ENCODE measurements at places on chromosomes 5 and 9.
A peak's percentile ranks its signal among the peaks of the same experiment; 100 is the strongest.

DNA sequence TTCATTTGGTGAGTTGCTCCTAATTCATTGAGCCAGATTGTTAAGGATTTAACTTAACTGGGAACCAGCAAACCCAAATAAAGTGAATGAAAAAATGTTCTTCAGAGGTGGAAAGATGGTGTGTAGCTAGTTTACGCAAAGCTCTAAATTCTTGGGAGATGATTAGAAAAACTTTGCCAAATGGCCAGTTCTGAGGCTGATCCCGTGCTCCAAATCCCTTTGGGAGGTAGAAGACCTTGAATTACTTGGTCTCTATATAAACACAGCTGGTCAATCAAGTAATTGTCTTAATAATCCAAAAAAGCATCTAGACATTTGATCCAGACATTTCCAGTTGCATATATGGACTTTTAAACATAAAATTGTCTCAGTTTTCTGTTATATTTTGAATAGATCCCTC lies 11.4 kb downstream of the ACTL7B start:
- no peak for DNase-seq

DNA sequence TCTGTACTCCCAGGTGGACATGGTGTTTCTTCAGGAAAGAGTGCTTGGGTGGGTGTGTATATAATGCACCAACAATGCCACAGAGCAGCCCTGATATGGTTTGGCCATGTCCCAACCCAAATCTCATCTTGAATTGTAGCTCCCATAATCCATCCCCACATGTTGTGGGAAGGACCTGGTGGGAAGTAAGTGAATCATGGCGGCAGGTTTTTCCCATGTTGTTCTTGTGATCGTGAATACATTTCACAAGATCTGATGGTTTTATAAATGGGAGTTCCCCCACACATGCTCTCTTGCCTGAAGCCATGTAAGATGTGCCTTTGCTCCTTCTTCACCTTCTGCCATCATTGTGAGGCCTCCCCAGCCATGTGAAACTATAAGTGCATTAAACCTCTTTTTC lies 158.5 kb downstream of the NR3C1 start:
- no peak for DNase-seq

DNA sequence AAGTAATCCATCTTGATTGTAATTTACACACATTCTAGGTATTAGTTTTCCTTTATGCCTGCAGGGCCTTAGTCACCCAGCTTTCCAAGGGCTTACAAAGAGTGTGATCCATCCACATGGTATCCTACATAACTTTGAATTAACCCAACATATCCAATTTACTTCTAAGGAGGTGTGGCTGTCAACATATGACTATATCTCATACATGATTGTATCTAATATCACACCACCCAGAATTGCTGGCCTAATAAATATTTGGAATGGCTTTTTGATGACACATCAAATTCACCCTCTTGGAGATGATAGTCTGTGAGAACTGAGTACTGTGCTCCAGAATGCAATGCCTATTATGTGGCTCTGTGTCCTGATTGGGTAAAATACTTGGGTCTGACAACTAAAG lies 363.3 kb upstream of the GRIN3A start:
- no peak for DNase-seq

DNA sequence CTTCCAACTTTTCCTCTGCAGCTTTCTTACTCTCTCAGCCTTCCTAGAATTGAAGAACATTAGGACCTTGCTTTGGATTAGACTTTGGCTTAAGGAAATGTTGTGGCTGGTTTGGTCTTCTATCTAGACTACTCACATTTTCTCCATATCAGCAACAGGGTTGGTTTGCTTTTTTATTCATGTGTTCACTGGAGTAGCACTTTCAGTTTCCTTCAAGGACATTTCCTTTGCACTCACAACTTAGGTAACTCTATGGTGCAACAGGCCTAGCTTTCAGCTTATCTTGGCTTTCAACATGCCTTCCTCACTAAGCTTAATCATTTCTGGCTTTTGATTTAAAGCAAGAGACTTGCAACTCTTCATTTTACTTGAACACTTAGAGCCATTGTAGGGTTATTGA lies 153.1 kb downstream of the CCDC192 start:
- DNase-seq: no peak

GRCh38 chr5:759781-760362 lies 24.7 kb downstream of the ZDHHC11B start:
- DNase-seq: no peak

DNA sequence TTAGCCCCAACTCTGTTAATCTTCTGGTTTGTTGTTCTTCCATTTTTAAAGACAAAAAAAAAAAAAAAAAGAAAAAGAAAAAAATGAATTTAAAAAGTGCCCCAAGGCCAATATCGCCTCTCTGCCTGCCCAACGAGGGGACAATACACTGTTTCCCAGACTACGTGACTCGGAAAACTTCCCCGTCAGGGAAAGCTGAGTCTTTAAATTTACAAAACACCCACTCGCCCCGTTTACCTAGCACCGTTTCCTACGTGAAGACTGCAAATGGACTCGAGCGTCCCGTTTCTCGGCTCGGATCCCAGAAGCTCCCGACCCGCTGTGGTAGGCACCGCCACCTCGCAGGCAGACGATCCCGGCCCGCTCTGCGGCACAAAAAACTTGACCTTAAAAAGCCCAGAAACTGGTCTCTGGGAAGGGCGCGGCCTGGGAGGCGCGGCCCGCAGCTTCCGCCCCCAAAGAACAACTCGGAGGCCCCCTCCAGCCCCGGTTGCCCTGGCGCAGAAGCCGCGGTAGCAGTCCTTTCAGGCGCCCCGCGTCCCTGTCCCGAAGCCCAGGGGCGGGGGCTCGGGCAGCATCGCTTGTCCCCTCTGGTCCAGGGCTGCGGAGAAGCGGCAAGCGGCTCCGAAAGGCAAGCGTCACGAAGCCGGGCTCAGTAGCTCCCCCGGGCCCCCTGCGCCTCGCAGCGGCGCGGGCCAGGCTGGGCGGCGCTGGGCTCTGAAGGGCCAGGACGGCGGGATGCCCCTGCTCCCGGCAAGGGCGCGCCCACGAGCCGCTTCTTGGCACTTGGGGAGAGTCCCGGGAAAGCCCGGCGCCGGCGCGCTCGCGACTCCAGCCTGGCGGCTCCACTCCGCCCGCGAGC lies at the start of gene GCNT4:
GCNT4 (minus strand) TSS at position 367 of the 862 bp plus-strand sequence. CDS start 22,521 bp downstream, outside the sequence.
- peak; percentile 17 for DNase-seq

GRCh38 chr5:79847561-79847960 lies 143.5 kb downstream of the MTX3 start:
- DNase-seq: no peak

- DNase-seq: no peak
Observed at GRCh38 chr5:36605241-36605640, 1.2 kb upstream of the SLC1A3 start.

GRCh38 chr5:147046894-147047293 lies 168.3 kb upstream of the PPP2R2B start:
- no peak for DNase-seq

GRCh38 chr9:84322828-84323227 lies 17.7 kb downstream of the SLC28A3 start:
- no peak for DNase-seq

DNA sequence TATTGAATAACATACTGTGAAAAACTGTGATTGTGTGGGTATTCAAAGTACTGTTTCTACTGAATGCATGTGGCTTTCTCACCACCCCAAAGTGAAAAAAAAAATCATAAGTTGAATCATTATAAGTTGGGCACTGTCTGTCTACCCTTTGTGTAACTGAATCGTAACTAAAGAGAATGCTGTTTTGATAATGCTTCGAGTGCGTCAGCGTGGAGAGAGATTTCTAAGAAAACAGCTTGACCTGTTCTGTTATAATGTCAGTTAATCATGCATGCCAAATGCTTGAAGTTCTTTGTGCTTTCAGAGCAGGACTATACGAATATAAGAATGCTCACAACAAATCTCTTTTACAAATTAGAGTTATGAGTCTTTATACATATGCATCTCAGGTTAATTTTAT lies 148.8 kb upstream of the SGCD start:
- DNase-seq: no peak

DNA sequence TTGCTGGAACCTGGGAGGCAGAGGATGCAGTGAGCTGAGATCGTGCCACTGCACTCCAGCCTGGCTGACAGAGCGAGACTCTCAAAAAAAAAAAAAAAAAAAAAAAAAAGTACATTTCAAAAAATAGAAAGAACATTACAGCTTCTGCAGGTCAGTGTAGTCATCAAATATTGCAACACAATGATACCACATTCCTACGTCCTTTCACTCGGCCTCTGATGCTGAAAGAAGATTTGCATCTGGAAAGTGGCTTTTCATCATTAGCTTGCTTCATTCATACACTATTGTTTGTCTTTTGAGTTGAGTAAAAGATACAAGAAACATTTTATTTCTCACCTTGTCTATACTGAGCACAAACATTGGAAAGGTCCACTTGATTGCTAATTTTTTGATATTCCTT lies 59.6 kb upstream of the CPLANE1 start:
- DNase-seq: no peak

- no peak for DNase-seq
Observed at GRCh38 chr5:71537687-71538086, 49.5 kb upstream of the MCCC2 start.

DNA sequence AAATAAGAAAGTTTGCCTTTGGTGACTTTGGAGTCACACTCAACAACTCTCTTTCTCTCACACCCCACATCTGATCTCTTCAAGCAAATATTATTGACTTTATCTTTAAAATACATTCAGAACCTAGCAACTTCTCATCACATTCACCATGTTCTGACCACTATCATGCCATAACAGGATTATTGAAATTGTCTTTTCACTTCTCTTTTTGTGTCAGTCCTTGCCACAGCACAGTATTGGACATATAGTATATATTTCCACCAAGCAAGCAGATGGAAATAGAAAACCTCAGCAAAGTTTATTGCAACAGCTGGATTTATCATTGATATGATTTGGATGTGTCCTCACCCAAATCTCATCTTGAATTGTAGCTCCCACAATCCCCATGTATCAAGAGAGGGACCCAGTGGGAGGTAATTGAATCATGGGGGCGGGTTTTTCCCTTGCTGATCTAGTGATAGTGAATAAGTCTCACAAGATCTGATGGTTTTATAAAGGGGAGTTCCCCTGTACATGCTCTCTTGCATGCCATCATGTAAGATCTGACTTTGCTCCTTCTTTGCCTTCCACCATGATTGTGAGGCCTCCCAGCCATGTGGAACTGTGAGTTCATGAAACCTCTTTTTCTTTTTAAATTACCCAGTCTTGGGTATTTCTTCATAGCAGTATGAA lies 26.9 kb upstream of the ITGA1 start:
- DNase-seq: no peak

- no peak for DNase-seq
Observed at GRCh38 chr5:168447808-168448207, 38.5 kb upstream of the RARS1 start.

DNA sequence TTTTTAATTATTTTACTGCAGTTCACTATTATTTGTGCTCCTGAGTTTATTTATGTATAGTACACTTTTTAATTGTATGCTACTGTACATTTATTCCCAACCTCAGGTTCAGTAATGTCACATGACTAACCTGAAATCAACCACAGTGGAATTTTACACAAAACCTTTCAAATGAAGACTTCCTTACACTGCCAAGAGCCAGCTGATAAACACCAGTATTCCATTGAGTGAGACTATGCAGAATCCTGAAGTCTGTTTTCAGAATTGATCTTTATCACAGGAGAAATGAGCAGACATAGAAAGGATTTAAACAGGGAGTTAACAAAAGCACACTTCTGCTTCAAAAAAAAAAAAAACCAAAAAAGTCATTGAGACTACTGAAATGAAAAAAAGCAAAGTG lies 219.5 kb downstream of the PRR16 start:
- no peak for DNase-seq

GRCh38 chr5:76754668-76755078 lies 38.7 kb downstream of the F2R start:
- no peak for DNase-seq

DNA sequence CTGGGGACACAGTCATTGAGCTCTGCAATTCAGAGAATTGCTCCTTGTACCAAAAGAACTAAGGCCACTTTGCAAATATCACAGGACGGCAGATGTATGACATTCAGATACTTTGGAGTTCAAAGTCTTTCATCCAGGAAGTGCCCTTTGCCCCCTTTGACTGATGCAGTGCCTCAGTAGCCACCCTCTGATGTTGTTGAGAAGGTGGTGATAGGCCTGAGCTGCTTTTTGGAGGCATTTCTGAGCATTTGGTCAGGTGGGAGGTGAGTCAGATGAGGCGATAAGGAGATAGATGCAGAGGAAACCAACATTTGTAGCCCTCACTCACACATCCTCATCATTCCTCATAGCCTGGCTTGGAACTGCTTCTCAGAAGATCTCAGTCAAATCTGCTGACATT lies 63.4 kb downstream of the ANGPTL2 start:
- DNase-seq: no peak

DNA sequence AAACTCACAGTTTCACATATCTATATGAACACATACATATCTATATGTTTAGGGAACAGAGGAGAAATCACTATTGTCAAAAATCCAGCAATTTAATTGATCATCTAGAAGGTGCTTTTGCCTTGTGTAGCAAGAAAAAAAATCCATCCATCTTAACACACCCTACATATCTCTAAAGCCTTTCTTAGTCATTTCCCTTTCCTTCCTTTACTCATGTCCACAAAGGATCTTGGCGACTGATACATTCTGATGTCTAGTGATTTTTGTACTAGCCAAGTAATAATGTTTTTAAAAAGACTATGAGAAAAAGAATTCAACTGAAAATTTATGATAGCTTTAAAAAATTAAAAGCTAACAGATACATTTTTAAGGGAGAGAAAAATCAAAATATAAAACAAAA lies 22.5 kb downstream of the ZDHHC21 start:
- DNase-seq: no peak

- DNase-seq: no peak
Observed at GRCh38 chr5:125583321-125584139, 837.1 kb upstream of the ZNF608 start.

GRCh38 chr5:7852542-7852941 lies 1.6 kb upstream of the CFAP90 start:
- DNase-seq: no peak

- DNase-seq: no peak
Observed at GRCh38 chr9:99113414-99114048, 8.6 kb downstream of the TGFBR1 start.

- no peak for DNase-seq
Observed at GRCh38 chr5:41447650-41448510, 62.5 kb downstream of the PLCXD3 start.

- DNase-seq: no peak
Observed at GRCh38 chr5:54656261-54656728, 138.7 kb downstream of the SNX18 start.

- no peak for DNase-seq
Observed at GRCh38 chr9:3751125-3751758, 225.4 kb upstream of the RFX3 start.

GRCh38 chr5:1723957-1724821 lies 75.4 kb downstream of the MRPL36 start:
- no peak for DNase-seq

Measured in T-helper 9 cell (primary cell).